Ovary (tissue), 10 donors: ENCODE measurements at places on chromosomes 13 and 19.

DNA sequence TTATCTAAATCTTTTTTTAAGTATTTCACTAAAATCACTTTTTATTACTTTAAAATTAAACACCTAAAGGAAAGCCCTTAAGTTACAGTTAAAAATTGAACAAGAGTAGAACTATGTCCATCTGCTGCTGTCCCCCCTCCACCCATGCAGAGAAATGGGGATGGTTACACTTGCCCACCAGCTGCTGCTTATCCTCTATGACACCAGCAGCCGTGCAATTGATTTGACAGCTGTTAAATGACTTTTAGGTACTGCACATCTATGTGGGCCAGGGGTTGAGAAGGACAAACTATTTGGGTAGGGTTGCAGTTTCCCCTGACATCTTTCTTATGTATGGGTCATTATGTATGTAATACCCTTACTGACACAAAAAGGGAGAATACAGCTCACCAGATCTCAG is 77.2 kb downstream of the TBC1D4 start:
- no peak for DNase-seq

DNA sequence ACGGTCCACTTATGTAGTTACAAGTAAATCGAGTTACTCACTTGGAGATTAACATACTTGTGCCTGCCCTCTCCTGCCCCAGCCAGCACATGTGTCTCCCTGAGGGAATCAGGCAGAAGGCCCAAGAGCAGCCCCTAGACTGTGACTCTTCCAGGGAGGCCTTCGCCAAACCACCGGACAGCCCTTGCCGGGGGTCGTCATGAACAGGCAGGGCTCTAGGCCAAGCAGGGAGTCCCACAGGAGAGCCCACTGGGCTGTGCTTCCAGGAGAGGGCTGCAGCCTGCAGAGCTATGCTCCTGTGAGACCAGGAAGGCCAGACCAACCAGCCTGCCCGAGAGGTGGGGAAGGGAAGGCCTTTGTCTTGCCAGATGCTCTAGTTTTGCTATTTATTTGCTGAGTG is 283.3 kb downstream of the FOXO1 start:
- no peak for DNase-seq

- no peak for DNase-seq
Measured at GRCh38 chr13:28666897-28667488, 8.1 kb downstream of the POMP start.

- DNase-seq: no peak
Measured at GRCh38 chr19:18704971-18705370, 21.5 kb downstream of the CRTC1 start.

DNA sequence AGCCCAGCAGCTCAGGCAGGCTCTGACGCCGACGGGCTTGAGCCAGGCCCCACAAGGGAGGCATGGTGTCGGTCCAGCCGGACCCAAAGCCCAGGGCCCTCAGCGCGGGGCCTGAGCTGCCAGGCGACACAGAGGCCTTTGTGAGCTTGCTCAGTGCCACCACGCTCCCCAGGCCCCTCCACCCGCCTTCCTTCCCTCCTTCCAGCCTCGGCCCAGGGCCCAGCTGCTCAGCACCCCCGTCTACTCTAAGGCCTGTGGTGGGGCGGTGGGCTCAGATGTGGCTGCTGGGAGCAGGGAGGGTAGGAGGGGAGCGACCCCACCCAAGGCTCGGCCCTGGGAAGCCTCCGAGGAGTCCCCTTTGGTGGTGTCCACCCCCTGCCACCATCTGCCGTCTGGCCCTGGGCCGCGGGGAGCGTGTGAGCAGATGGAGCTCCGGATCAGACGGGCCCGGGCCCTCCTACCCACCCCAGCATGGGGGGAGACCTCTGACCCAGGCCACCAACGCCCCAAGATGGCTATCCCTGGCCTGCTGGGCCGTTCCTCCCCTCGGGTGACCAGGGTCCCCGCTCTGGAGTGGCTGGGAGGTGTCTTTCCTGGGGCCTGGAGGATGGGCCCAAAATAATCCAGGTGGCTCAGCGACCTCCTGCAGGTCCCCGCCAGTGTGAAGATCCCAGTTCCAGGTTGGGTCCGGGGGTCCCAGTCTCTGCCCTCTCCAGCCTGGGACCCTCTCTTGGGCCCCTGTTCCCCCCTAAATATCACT is 7.8 kb downstream of the ZBTB7A start:
- DNase-seq: peak; percentile 57

DNA sequence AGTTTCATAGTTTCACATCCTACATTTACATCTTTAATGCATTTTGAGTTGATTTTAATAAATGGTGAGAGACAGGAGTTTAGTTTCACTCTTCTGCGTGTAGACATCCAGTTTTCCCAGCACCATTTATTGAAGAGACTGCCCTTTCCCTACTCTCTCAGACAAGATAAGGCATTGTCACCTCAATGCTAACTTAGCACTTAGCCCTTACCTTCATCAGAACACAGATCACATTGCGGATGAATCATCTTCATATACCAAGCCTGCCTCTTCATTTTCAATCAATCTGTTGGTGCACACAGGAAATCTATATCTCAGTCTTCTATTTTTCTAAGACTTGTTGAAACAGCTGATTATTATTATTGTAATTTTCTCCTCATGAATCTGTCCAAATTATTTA is 396.6 kb upstream of the NBEA start:
- DNase-seq: no peak

GRCh38 chr13:24491845-24492244 is 20.7 kb downstream of the PARP4 start:
- no peak for DNase-seq

GRCh38 chr19:55165952-55166529 is 372 bp downstream of the DNAAF3 start:
- peak; percentile 46 for DNase-seq

- DNase-seq: no peak
Measured at GRCh38 chr13:30108216-30108912, 199.0 kb downstream of the KATNAL1 start.

DNA sequence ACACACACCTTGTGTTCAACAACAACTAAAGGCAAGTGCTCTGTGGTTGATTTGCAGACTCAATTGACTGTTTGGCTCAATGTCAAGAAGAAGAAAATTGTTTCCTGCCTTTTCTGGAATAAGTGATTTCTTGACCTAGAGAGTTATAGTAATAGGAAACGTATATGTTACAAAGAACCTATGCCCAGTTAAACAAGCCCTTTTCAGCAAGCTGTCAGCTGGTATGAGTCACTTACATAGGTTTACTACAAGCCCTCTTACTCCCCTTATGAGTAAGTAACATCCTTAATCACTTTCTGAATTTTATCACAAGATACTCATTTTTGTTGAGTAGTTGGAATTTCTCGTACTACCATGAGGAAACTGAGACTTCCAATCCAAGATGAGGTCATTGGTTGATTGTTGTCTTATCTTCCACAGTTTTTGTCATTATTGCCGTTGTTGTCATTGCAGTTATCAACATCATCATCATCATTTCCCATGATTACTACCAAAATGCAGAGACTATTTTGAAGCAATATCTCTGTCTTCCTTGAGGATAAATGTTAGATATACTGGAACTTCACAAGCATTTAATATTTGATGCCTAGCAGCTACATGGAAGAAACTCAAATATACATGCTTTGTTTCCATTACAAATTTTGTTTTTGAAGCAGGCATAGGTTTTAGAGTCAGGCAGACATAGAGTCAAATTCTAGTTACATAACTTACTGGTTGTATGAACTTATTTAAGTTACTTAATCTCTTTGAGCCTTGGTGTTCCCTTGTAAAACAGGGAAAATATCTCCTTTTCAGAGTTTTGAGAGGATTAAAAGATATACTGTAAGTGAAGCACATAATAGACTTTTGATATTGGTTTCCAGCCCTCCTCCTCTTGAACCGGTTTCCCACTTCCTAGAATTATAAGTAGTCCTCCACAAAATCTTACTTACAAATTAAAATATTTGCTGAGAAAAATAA is 106.0 kb downstream of the RAP2A start:
- DNase-seq: no peak

- DNase-seq: no peak
Measured at GRCh38 chr13:30020726-30021312, 170.4 kb upstream of the UBL3 start.

DNA sequence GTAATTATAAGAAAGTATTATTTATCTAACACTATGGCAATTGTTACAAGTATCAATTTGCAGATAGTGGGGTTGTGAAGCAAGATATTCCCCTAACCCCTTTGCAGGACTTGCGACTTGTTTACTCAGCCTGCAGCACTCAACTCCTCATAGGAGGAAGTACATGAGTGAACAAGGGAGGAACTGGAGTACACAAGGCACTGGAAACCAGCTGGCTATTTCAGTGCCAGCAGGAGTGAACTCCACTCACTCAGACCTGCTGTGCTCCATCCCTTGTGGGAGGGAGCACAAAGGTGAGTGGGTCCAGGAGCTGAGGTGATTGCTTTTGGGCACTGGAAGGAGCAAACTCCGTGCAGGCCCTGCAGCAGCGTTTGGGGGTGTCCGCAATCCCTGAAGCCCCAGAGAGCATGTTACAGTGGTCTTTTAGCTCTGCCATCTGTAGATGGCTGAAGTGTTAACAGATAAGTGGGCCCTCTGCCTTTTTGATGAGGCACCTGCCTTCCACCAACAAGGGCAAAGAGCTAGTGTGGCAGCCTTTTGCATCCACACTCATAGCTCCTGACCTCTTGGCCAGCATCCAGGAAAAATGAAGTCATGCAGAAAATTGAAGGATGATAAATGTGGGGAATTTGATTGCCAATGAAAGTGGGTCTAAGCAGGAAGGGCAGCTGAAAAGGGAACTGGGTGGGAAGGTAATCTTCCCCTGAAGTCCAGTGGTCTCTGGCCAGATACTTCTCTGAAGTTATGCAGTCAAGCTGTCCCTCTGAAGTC is 802.2 kb upstream of the MIR17HG start:
- DNase-seq: no peak

DNA sequence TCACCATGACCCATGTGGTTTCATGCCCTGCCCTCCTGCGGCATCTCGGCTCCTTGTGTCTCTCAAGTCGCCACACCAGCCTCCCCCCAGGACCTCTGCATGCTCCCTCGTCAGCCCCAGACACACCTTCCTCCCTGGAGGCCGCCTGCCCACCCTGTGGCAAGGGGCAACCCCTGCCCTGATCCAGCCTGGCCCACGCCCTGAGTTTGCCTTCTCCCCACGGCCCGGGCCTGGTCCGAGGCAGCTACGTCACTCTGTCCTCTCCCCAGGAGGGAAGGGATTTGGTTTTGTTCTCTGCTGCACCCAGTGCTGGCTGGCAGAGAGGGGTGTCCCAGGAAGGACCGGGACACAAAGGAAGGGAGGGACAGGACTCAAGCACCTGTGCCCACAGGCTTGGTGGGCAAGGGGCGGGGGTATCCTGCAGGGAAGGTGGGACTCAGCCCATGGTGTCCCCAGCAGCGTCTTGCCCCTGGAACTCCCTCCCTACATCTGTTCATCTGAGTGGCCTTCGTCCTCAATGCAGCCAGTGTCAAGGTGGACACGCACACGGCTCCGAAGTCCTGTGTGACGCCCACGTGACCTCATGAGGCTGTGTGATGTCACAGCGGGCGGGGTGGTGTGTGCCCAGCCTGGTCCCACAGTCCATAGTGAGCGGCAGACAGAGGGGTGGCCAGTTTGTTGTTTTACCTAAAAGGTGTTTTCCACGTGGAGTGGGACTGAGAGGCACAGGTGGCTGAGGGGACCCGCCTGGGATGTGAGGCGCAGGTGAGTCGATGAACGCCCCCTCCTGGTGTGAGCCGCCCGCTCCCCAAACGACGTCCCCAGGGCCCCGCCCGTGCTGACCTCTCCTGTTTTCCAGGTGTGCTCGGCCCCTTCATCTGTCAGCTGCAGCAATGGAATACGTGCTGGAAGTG is at the start of gene TEX29:
Gene TEX29 (plus strand): TSS at position 645 of the 914 bp plus-strand sequence. CDS start 249 bp downstream, at position 894.
- no peak for DNase-seq

DNA sequence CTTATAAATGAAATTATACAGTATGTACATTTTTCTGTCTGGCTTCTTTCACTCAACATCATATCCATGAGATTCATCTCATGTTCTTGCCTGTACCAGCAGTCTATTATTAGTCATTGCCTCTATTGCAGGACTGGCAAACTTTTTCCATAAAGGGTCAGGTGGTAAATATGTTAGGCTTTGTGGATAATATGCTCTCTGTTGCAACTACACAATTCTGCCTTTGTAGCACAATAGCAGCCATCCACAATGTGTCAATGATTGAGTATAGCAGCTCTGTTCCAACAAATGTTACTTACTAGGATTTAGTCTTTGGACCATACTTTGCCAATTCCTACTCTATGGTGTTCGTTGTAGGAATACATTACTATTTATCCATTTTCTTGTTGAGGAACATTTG is 304.4 kb downstream of the DCT start:
- DNase-seq: no peak
